Esophagus (tissue), 2 donors: ENCODE measurements at places on chromosomes 11 and 22. TPM values are rescaled to one million over a fixed set of nuclear protein-coding genes. Genes with fewer than 3 reads are reported as not detected.

The MS4A6E gene
- not detected for polyA plus RNA-seq

The FGF19 gene
- polyA plus RNA-seq: not detected

The CRYAB gene
- polyA plus RNA-seq: 173 TPM

The OR51B5 gene
- polyA plus RNA-seq: not detected

The FXYD6 gene
- 7.0 TPM for polyA plus RNA-seq

The FXYD2 gene
- 0.75 TPM for polyA plus RNA-seq
